ENCODE measurements at places on chromosomes 2 and 18.

GRCh38 chr2:186852508-186852907 lies 3.5 kb upstream of the ZSWIM2 start:
- DNase-seq: peak; percentile 73

GRCh38 chr2:80403081-80403480 lies 98.5 kb upstream of the LRRTM1 start:
- no peak for DNase-seq

DNA sequence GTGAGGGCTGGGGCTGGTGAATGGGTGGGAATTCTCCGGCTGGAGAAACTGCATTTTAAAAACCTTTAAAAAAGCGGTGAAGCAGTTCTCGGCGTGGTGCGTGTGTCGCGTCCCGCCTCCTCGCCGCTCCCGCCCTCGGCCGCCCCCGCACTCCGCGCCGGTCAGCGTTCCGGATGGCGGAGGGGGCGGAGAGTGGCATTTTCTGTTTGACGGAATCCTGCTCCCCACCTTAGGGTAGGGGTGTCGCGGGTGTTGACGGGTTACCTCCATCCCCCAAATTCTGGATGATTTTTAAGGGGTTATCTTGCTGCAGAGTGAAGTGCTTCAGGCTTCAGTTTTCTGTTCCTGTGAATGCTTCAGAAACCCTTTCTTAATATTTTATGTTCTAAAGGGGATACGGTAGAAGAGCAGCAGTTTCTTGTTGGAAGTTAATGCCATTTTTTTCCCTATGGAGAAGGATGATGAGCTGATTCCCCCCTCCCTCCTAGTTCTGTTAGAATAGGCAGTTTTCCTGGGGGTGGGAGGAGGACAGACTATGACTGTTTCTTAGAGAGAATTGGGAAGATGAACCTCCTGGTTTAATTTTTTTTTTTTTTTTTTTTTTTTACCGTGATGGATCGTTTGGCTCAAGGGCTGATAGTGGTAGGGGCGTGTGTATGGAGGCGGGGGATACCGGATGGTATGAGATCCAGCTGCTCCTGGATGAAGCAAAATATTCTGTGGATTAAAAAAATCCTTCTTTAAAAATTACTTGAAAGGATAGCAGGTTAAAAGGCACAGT lies 756 bp downstream of the ABI2 start:
- DNase-seq: peak; percentile 29

DNA sequence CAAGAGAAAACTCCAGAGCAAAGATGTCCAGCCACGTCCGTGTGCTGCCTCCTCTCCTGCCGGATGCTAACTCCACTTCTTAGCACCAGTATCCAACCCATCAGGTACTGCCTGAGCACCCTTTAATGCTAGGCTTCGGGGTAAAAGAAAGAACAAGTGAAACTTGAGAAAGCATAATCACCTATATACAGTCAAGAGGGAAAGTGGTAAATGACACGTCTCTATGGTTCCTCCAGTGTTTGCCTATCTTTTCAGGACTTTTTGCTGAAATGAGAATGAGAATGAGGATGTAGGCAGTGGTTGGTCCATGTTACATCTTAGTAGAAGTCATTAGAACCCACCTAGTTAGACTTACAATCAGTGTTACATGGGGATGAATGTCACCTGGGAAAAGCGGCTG lies 47.9 kb downstream of the EPHA4 start:
- DNase-seq: no peak

DNA sequence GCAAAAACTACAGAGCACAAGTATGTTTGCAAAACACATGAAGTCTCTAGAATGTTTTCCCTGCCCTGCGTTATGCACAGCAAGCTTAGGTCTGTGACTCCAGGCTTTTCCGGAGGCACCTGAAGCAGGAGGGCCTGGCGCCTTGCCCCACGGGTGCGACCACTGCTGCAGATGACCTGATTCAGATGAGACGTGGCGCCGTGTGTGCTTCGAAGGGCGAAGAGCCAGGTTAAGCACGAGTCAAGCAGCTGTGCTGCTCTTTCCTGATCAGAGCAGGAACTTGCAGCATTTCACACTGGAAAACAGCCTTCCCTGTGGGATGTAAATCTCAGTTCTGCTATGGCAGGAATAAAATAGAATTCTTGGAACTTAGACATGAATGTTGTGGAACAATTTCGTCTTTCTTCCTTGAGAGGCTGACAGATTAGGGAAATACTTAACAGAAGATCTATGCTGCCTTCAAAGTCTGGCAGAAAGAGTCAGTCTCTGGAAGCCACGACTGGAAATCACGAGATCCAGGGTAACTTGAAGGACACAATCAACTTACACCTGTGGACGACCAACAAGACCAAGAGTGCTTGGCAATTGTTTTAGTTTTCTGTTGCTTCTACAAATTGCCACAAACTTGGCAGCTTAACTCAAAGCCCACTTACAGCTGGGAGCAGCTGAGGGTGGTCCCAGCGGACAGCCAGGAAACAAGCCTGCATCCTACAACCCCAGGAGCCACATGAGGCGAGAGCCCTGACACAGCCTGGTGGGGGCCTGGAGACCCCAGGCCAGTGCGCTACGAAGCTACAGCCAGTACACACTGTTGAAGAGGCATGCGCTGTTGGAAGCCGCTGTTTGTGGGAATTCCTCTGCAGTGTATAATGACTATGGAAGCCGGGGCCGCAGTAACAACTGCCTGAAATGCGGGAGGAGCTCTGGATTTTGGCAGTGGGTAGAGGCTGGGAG lies 42.9 kb downstream of the EIPR1 start:
- DNase-seq: no peak

DNA sequence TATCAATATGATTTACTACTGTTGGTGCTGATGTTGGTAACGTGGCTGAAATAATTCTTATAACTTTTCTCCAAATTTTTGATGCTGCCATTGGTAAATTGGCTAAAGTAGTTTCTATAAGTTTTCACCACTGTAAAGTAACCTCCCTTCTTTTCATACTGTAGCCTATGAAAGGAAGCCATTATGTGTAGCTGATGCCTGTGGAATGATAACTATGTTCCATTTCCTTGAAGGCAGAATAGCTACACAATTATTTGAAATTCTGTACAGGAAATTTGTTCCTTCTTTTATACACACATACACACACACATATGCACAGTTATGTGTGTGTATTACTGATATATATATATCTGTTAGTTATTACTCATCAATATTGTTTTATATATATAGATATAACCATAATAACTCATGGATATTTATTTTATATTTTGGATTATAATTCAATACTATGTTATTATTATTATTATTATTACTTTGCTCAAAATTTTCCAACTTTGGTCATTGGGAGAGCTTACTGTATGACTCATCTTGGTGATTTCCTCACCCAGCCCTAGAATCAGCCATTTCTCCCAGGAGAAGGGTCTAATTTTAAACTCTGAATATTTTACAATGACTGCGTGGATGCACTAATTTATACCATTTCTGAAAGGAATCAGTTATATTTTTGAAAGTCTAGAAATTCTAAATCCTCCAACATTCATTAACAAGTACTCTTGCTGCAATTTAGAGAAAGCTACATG lies 1677.7 kb downstream of the SUCLG1 start:
- DNase-seq: no peak

- no peak for DNase-seq
Observed at GRCh38 chr2:99960291-99960690, 182.1 kb downstream of the AFF3 start.

DNA sequence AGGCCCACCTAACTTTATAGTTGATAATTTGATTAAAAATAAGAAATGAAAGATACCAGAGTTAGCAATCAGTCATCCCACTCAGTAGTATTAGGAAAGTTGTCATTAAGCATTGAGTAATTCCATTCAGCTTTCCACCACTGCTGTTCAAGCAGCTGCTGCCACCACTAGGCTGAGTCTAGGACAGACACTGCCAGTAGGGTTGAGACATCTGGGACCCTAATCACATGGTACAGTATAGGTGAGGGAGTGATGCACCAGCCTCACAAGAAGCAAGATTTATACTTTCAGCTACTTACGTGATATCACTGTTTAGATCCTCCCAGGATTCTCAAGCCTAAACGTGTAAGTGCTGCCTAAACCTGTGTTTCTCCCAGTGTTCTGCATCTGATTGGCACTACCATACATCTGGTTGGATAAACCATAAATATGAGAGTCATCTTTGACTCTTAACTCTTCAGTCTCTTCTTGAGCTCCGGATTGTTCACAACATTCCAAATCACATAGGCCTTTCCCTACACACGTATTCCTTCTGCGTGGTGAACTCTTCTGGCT lies 3.2 kb downstream of the UBXN4 start:
- DNase-seq: no peak

DNA sequence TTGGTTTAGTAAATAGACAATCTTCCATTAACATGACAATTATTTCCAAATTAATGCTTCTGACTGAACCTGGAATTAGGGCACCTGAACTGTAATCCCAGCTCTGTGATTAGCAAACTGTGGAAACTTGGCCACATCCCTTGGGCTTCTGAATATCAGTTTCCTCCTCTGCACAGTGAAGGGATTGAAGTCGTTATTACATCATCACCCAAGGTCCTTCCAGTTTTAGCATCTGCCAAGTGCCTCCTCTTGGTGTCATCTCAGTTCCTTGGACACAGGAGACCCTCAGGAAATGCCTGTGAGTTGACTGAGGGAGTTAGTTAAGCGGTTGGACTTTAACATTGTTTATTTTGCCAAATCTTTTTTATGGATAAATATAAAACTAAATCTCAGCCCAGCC lies 64.8 kb downstream of the MOGAT1 start:
- no peak for DNase-seq

DNA sequence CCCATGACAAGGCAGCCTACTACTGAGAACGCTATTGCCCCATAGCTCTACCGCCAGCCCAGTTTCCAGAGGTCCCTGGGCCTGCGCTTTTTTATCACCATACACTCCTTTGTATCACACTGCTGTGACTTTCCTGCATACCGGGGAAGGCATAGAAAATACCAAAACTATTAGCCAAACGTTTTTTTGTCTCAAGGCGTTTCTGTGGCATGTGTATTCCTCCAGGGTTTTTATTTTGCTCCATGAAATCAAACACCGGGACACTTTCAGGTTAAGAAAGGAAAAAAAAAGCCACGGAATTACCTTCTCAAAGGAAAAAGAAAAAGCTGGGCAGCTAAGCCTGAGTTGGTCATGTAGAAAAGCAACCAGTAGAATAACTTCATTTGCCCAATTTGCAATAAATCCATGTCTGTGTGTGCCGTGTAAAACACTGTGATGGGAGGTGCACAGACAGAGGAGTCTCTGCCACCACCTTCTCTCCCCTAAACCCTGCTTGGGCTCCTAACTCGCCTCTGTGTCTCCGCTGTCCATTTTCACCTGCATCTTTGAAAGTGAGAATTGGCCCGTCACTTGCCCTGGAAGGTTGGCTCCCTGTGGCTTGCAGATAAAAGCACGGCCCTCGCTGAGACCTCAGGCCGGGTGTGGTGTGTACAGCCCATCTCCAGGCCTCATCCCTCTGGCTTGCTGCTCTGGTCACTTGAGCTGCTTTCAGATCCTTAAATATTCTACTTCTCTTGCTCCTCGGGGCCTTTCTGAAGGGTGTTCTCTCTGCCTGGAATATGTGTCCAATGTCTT lies 1.7 kb downstream of the AMER3 start:
- no peak for DNase-seq

DNA sequence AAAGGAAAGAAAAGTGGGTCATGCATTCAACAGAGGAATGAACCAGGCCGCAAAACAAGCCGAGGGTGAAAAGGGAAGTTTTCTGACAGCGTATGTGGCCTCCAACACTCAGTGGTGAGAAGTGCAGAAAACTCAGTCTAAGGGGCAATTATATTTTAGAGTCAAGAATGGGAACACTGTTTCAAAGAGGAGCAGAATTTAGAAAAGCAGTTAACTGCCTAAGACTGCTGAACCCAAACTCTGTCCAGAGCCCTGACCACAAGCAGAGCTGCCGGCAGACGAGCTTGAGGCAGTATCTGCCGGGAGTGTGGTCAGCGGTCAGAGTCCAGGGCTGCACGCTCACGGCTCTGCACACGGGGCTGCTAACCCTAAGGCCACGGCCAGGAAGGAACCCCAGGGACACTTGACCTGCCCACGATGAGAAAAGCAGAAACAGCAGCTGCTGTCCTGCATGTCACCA lies 347.0 kb upstream of the ID2 start:
- no peak for DNase-seq

- no peak for DNase-seq
Observed at GRCh38 chr2:236446521-236446920, 123.1 kb upstream of the ACKR3 start.

DNA sequence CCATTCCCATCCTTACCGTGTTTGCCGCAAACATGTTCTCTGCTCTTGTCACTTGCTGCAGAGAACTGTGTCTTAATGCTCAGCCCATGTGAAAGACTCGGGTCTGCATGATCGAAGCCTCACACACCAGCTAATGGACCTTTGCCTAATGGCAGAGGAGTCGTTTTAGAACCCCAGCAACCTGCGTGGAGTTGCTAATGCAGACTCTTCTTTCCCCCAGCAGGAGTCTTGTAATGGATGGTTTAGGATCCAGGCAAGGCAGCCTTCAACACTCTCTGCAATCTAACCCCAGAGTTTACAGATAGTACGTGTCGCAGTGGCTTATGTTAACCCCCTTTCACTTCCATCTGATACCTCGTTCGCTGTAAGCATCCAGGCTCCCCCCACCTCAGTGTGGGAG lies 316.4 kb downstream of the AGAP1 start:
- no peak for DNase-seq

GRCh38 chr2:241788572-241788971 lies 11.9 kb downstream of the GAL3ST2 start:
- no peak for DNase-seq

DNA sequence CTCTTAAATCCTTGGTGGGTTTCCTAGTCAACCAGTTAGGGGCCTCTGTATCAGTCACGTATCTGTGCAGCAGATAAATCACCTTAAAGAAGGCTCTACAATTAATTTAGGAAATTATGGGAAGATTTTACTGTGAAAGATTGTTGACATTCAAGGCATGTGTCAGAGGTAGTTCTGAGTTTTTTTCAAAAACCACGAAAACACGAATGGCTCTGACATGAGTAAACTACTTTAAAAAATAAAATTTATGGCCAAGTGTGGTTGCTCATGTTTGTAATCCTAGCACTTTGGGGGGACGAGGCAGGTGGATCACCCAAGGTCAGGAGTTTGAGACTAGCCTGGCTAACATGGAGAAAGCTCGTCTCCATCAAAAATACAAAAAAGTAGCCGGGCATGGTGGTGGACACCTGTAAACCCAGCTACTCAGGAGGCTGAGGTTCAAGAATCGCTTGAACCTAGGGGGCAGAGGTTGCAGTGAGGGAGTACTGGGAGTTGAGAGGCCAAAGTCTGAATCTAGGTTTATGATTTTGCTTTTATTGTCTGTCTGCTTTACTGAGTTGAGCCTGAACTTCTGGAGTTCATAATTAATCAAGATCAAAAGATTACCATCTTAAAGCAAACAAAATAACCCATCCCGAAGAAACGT lies 77.1 kb downstream of the SPRED2 start:
- no peak for DNase-seq

- DNase-seq: no peak
Observed at GRCh38 chr18:34592961-34593382, 117.1 kb upstream of the DTNA start.

GRCh38 chr18:37641573-37641972 lies 76.0 kb upstream of the CELF4 start:
- no peak for DNase-seq

GRCh38 chr2:120118471-120118870 lies 104.7 kb downstream of the TMEM185B start:
- no peak for DNase-seq

- no peak for DNase-seq
Observed at GRCh38 chr2:174785481-174785880, 21.2 kb upstream of the CHRNA1 start.

- peak; percentile 48 for DNase-seq
Observed at GRCh38 chr2:175887776-175888175, 114.3 kb downstream of the LNPK start.

GRCh38 chr18:58862851-58863538 lies 1.7 kb upstream of the ZNF532 start:
- DNase-seq: peak; percentile 20

GRCh38 chr2:121547646-121548045 lies 17.0 kb downstream of the RNU4ATAC start:
- DNase-seq: no peak
